Dermis microvascular lymphatic vessel endothelial cell (primary cell): ENCODE measurements at places on chromosomes 11 and 22. TPM values are rescaled to one million over a fixed set of nuclear protein-coding genes. Genes with fewer than 3 reads are reported as not detected.

SYCE3 gene
- not detected in 2 replicates for total RNA-seq

PRG3 gene
- not detected in 2 replicates for total RNA-seq

TMEM218 gene
- 15.3 and 17.1 TPM in 2 replicates for total RNA-seq

MYO7A gene
- 8.3 and 15.4 TPM in 2 replicates for total RNA-seq

DNA sequence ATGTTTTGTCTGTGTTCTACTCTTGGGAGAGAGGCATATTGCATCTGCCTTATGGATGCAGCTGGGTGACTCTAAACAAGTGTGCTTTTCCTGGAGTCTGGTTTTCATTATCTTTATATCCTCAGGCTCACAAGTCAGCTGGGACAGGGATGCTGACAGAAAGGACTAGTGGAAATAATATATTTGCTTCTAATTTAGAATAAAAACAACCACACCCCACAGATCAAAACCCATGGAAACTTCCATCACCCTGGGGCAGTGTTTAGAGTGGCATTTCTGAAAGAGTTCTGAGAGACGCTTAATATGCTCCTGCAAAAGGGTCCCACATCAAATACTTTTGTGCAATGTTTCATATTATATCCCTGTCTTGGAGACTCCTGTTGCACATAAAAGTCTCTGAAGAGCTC lies 20.8 kb downstream of the KCNE3 start:
- no peak for DNase-seq

DNA sequence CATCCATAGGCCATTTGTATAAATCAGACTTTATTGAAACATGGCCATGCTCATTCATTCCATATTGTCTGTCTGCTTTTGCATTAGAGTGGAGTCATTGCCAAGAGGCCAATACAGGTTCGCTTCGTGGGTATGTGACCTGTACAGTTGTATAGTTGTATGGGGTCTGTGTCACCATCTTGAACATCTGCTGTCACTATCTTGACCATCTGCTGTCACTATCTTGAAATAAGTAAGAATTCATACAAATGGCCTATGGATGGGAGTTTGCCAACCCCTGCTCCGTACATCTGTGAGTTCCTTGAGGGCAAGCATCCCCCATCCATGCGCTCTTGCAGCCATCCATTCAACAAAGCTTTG lies 44.4 kb upstream of the ANO1 start:
- no peak for DNase-seq
